ENCODE measurements at places on chromosomes 3 and 15.

DNA sequence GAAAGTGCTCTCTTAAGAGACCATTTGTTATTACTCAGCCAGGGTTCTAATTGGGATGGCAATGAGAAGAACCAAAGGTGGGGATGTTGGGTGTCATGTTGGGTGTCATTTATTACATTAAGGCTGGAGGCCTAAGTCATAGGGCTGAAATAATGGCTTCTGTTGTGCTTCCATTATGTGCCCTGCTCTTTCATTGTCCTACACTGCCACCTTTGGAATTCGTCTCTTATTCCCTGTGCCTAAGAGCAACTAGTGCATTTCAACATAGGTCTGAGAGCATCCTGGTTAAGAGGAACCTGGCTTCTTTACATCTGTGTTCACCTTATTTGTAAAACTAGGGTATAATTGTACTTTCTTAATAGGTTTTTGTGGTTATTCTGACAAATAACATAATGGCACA, 32.2 kb downstream of the RIOX2 start:
- no peak for DNase-seq

GRCh38 chr3:42056840-42057239, 34.3 kb upstream of the TRAK1 start:
- no peak for DNase-seq

GRCh38 chr3:195458316-195458717, 15.5 kb upstream of the ACAP2 start:
- DNase-seq, result no peak

DNA sequence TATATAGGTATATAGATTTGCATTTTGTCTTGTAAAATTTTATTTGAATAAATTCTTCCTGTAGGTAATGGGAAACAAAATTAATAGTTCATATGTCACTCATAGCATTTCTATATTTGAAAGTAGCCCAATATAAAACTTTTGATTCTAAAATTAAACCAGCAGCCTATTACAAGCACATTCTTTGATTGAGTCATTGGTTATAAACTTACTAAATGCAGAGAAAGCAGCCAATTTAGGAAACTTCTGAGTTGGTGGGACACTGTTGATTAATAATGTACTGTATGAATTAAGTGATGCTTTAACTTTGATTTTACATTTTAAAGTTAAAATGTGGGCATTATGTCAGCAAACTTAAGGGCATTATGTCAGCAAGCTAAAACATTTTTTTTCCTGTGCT, 34.5 kb downstream of the NR1D2 start:
- DNase-seq, result no peak

DNA sequence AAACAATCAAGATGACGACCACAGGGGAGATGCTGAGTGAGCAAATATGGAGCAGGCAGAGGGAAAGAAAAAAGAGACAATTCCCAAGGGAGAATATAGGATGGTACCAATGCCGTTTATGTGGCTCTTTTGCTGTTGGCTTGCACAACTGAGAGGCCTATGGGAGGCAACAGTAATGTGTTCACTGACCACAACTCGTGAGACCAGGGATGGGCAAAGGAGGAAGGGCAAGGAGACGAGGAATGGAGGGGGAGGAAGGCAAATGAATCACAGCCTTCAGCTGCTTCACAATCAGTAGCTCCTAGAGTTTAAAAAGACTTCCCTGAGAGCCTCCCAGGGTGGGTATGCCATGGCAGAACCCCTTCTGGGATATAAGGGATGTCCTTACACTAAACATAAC, 131.5 kb downstream of the SLC9A9 start:
- DNase-seq, result no peak

GRCh38 chr3:149243540-149243939, 21.9 kb upstream of the CP start:
- DNase-seq, result no peak

DNA sequence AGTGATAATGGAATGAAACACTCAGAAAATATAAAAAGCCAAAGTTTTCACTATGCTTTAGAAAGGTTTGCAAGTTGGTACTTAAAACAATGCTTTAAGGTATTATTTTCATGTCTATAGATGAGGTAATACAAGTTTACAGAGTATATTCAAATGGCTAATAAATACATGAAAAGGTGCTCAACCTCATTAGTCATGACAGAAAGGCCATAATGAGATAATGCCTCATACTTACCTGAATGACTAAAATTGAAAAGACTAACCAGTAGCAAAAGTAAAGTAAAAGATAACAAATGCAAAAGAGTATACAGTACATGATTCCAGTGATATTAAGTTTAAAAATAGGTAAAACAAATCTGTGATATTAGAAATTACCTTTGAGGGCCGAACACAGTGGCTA, 163.8 kb downstream of the SUCLG2 start:
- no peak for DNase-seq

- no peak for DNase-seq
These were observed 127.8 kb downstream of the EPHB1 start for GRCh38 chr3:134922866-134923265.

Measured in activated CD4-positive, CD25-positive, alpha-beta regulatory T cell treated with anti-CD3 and anti-CD28 coated beads, Interleukin-2, amount 50 U/mL, for 72 hours (primary cell).